ENCODE measurements at places on chromosomes 2 and 18.

DNA sequence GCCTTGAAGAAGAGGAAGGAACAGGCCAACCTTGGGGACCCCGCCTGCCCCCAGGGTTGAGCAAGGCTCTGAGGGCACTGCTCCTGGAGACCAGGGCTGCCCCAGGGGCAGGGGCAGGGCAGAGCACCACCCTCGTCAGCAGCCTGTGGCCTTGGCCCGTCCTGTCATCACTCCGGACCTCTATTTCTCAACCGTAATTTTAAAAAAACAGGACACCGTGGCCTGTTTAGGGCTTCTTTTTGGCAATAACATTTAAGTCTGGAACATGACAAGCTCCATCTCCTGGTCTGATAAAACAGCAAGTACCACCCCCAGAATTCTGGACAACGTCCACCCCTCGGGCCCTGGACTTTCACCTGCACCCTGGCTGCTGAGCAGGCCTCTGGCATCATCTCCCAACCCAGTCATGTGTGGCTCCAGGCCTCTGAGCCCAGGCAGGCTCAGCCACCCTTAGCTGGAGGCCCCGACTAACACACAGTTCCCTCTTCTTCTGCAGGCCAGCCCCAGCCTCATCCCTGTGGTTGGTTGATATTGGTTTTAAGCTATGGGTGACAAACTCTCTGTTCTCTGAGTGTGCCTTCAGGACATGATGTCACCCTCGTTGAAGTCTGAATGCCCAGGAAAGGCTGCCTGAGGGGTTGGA is 22.6 kb upstream of the ID2 start:
- no peak for DNase-seq

DNA sequence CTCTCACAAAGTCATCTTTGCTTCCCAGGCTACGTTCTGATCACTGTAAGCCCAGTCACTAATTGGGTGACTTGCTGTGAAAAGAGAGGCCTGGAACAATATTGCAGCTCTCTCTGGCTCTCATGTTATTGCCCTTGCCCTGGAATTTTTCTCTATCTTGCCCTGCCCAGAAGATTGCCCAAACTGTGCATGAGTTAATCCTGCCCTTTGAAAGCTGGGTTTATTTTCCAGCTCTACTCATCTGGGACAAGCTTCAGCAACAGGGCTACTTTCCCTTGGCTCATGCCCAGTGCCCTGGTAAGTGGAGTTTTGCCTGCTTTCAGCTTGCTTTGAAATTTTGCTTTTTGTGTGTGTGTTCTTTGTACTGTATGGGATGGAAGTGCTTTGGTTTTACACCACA is 6.9 kb upstream of the EHBP1 start:
- no peak for DNase-seq

DNA sequence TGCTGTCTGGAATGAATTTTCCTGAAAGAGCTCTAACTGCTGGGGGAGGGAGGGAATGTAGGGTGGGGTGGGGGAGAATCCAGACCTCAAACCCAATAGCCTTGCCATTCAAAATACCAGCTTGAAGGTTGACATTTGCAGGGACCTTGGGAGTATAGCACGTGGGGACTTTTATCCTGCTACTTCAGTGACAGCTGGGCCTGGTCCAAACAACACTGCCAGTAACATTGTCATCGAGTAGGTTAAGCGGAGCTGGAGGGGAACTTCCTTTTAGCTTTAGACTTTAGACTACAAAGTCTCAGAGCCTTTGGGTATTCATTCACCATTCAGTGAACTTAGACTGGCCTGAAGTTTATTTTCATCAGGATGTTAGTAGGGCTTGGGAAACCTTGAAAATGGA is 248.7 kb downstream of the MEIS1 start:
- no peak for DNase-seq

GRCh38 chr2:128778843-128779242 is 460.2 kb upstream of the HS6ST1 start:
- DNase-seq: no peak

DNA sequence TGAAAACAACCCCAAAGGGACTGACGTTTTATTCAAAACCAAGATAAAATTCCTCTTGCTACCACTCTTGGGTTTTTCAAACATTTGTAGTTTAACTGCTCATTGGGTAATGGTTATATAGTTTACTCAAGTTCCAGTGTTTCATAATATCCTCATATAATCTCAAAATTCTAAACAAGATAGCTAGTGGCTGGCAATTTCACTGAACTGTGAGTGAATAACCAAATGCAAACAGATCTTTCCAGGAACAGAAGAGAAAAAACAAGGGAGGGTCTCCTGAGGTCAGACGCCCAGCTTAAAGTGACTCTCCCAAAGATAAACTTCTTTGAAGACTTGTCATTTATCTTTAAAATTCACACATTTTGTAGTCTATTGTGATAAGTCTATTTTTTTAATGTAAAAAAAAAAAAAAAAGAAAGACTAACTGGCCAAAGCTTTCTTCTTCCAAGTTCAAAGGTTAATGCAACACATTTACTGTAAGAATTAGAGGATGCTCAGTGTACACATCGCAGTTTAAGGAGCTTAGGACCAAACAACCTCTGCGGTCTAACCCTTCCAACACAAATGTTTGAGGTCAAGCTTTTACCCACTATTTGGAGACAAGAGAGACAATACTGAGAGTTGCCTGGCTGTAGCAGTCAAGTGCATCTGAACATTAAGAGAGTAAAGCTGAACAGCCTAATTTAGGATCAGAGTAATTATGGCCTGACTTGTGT is 26.6 kb downstream of the LPIN2 start:
- DNase-seq: no peak

DNA sequence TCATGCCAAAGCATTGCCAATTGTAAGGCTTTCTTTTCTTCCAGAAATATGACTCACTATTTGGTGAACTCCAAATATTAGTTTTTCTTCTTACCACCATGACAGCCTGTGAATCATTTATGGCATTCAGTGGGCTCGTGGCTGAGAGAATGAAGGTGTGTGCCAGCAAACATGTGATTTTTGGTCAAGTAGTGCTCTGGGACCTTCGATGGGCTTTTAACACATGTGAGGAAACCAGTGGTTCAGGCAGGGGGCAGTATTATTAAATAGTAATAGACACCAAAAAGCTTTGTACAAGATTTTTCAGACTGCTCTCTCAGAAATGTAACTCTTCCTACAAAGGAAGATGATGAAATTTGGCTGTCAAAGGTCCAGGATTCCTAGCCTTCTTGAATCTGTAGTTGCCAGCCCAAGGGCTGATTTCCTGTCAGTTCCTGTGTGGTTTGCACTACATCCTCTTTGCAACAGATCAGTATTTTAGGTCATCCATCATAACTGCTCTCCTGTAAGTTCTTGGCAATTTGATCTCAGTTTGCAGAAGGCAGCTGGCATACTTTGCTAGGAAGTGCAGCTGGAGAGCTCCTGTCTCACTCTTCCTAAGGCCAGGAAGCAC is 64.3 kb downstream of the BABAM2 start:
- no peak for DNase-seq

DNA sequence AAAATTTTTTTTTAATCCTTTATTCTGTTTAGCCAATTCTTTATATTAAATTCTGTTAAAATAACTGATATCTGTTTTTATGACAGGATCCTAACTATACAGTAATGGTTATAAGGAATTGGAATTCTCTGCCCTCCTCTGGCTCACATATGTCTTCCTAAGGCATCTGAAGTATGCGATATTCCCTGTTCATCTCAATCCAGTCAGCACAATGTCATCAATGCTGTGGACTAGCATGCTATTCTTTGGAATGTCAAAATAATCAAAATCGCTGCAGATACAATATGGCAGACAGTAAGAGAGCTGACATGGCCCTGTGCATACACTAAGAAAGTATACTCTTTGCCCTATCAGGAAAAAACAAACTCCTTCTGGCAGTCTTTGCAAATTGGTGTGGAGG is 107.6 kb downstream of the AP1S3 start:
- DNase-seq: no peak

DNA sequence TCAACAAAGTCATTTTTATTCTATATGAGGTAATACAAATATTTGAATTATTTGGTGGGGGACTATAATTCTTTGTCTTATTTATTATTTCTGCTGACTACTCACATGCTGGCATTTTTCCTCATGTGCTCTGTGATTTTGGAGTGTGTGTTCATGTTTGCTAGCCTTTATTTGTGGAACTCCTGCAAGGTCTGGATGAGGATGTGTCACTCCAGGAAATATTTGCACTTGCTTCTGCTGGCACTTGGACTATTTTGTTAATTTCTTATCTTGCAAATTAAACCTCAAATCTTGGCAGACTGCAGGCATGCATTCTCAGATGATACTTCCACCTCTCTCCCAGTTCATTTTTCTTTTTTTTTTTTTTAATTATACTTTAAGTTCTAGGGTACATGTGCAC is 34.1 kb downstream of the POLI start:
- no peak for DNase-seq

DNA sequence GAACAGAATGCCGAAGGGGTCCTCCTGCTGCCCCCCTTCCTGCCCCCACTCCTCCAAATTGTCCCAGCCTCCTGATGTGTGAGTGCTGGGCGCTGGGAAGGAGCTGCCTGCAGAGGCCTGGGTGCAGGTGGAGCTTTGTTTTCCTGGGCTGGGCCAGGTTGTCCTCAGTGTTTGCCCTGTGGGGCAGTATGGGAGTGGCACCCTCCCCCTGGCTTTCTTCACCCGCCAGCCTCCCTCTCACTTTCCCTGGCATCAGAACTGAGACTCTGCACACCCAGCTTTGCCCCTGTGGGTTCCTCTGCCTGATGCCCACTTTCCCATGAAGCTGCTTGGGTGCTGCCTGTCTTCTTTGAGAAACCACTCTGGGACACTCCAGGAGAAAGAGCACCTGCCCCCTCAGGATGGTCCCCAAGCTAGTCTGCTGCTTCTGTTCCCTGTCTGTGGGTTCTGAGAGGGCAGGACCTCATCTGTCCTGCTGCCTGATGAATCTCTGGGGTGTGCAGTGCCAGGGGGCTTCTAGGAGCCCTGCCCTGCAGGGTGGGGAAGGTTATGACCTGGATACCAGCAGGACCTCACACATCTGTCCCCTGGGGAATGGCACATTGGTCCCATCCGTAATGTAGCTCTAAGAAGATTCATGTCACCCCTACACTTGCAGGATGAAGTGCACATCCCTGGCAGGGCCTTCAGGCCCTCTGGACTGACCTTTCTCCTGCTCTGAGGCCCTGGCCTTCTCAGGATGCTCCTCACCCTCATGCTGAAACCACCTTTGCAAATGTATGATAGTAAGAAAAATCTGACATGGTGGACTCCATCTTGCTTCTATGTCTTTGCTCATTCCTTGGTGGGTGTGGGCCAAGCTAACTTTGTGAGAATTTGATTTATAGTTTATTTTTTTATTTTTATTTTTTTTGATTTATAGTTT is 146.8 kb upstream of the HS6ST1 start:
- DNase-seq: no peak

DNA sequence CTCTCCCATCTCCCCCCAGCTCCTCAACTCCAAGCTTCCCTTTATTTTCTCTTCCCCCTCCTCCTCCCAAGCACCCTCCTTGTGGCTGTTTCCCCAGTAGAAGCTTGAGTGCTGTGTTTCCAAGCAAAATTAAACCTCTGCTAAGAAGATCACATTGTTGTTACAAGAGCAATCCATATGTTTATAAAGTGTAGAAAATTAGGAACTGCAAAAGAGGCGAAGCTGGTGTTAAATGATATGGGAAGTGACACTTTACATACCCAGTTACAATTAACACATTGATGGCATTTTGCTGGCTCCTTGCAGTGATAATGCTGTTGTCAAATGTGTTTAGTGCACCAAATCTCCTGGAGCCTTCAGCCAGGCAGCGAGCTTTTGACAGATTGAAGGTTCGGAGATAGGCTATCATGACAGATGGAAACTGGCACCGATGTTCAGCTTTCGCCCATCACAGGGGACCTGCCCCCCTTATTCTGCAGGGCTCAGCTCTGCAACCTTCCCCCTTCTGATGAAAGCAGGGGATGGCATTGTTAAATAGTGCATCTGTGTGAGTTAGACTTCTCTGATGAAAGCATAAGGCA is 259.8 kb upstream of the ATP5MC3 start:
- DNase-seq: no peak

DNA sequence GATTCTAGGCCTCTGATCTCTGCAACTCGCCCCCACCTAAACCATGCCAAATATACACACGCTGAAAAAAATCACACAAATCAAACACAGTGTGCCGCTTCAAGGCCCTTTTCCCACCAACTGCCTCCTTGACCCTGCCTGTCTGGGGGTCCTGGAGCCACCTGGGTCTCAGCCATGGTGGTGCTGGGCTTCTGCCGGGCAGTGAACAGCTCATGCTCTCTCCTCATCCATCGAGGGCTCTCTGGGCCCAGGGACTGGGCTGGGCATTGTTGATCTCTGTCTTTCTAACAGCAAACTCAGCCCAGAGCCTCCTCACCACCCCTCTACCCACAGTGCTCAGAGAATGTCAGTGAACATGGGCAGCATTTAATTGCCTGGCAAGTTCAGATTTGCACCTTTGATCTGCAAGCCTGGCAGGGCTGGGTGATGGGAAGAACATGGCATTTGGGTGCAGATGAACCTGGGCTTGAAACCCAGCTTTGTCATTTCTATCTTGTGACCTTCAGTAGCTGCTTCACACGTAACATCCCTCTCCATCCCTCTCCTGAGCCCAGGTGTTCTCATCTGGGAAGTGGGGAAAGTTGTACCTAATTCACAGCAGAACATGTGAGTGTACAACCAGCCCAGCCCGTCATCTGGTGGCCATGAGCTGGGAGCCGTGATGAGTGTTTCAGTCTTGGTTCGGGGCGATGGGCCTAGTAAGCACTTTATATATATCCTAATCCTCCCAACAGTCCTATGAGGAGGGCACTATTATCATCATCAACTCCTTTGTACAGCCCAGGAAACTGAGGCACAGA is 46.1 kb downstream of the SDC1 start:
- no peak for DNase-seq
